ENCODE measurements at places on chromosomes 5 and 9.
A peak's percentile ranks its signal among the peaks of the same experiment; 100 is the strongest.

DNA sequence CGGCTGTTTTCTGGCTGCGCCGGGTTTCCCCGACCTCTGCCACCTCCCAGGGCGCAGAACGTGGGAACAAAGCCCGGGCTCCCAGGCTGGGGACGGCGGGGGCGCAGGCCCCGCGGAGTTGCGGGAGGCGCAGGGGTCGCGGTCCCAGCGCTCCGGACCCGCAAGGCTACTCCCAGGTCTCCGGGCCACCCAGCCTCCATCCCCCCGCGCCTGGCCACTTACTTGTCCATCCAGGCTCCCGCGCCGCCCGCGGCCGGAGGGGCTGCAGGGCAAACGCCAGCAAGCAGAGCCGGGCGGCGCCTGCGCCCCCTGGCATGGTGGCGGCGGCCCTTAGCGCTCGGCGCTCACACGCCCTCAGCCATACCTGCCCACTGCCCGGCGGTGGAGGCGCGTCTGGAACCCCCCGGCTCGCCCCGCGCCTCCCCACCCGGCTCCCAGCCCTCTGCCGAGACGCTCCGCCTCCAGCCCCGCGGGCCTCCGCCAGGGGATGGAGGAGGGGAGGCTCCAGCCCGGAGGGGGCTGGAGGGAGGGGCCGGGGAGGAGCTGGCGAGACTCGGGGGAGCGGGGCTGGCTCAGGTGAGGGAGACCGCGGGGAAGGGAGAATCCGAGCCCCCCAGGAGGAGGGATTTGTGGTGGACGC lies at the start of gene ADAM19:
ADAM19 (minus strand) TSS at position 395 of the 640 bp plus-strand sequence; CDS start at position 316, 79 bp downstream.
- H3K27ac ChIP-seq, result no peak within 1 kb of the TSS
- peak within 1 kb of the TSS; percentile 87 for H3K4me3 ChIP-seq

GRCh38 chr9:7534211-7534935 lies 265.2 kb downstream of the DMAC1 start:
- DNase-seq, result no peak
- H3K27ac ChIP-seq, result no peak overlapping the region
- H3K4me3 ChIP-seq, result no peak overlapping the region

DNA sequence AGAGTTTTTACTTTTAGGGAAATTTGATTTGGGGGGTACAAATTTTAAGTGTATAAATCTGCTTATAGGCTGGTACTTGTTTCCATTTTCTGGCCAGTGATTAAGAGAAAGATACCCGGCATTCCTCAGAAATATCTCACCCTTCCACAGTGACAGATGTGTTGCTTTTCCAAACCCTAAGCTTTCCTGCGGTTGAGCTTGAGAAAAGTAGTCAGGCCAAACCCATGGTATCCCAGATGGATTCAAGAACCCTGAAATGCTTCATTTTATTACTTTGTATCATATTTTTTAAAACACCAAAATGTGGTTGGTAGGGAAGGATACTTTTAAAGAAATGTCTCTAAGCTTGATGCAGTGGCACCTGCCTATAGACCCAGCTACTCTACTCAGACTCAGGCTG lies 23.5 kb downstream of the SPTAN1 start:
- H3K4me3 ChIP-seq, result no peak overlapping the region
- H3K27me3 ChIP-seq, result no peaks in the 10 kb centered on the region
- DNase-seq, result no peak
- peaks cover 38% of the 10 kb centered on the region for H3K36me3 ChIP-seq
- no peak overlapping the region for H3K27ac ChIP-seq

GRCh38 chr5:148205044-148205806 lies 2.4 kb downstream of the SPINK6 start:
- H3K4me1 ChIP-seq, result no peaks in the 10 kb centered on the region
- no peak overlapping the region for H3K27ac ChIP-seq
- no peak for DNase-seq
- H3K4me3 ChIP-seq, result no peak overlapping the region
- no peaks in the 10 kb centered on the region for H3K27me3 ChIP-seq

- H3K27ac ChIP-seq, result no peak overlapping the region
- no peaks in the 10 kb centered on the region for H3K36me3 ChIP-seq
- H3K4me1 ChIP-seq, result no peaks in the 10 kb centered on the region
- DNase-seq, result no peak
- H3K27me3 ChIP-seq, result no peaks in the 10 kb centered on the region
- H3K4me3 ChIP-seq, result no peak overlapping the region
These were observed 191.5 kb upstream of the S1PR3 start for GRCh38 chr9:88799541-88800328.
